Stimulated activated CD4-positive, alpha-beta T cell treated with anti-CD3 and anti-CD28 coated beads, TNF-alpha, amount 100 ng/mL, for 48 hours (primary cell): ENCODE measurements at places on chromosomes 6 and 20.

- no peak for DNase-seq
Measured at GRCh38 chr6:31779908-31780307, 2.8 kb upstream of the VWA7 start.

DNA sequence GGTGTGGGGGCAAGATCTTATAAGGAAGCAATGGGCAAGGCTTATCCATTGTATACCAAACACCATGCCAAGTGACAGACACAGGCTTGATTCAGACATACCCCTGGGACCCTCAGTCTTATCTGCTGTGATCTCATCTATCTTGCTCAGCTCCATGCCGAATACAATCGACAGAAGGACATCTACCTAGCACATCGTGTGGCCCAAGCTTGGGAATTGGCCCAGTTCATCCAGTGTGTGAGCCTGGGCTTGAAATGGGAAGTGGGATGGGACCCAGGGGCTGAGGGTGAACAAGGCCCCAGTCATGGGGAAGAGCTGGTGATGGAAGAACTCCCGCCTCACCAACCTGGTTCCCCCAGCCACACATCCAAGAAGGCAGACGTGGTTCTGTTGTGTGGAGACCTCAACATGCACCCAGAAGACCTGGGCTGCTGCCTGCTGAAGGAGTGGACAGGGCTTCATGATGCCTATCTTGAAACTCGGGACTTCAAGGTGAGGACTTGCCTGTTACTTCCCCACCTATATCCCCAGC, 1.9 kb downstream of the SMPD2 start:
- no peak for DNase-seq

- DNase-seq: peak; percentile 26
Measured at GRCh38 chr6:134437376-134437775, 119.5 kb upstream of the SGK1 start.

DNA sequence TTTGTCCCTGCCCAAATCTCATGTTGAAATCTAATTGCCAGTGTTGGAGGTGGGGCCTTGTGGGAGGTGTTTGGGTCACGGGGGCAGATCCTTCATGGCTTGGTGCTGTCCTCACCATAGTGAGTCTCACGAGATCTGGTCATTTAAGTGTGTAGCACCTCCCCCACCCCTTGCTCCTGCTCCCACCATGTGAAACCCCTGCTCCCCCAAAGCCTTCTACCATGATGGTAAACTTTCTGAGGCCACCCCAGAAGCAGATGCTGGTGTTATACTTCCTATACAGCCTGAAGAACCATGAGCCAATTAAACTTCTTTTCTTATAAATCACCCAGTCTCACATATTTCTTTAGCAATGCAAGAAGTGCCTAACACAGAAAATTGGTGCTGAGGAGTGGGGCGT, 19.9 kb upstream of the THBS2 start:
- no peak for DNase-seq

- no peak for DNase-seq
Measured at GRCh38 chr20:23361119-23361475, 885 bp upstream of the GZF1 start.

DNA sequence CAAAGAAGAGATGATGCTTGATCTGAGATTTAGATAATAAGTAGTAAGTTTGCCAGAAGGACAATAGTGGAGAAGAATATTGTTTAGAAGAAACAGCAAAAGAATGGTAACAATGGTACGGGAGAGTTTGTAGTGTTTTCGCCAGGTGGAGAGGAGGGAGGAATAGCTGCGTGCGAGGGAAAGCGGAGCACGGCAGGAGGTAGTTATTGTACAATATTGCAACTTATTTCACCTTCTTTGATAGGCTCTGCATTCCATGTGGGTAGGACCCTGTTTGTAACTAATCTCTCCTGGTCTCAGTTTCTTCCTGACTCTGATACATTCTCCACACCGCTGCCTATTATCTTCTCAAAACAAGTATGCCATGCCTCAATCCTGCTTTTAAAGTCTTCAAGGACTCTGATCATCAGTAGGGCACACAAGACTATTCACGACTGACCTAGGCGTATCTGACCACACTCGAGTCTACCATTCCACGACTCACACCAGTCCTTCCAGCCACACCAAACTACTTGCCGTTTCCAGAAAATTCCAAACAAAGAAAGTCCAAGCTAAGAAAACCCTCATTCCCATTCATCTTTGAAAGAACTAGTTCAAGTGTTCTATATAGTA, 1.1 kb downstream of the PPIL4 start:
- no peak for DNase-seq

GRCh38 chr6:3970097-3970496, 108.8 kb downstream of the FAM217A start:
- DNase-seq: no peak

DNA sequence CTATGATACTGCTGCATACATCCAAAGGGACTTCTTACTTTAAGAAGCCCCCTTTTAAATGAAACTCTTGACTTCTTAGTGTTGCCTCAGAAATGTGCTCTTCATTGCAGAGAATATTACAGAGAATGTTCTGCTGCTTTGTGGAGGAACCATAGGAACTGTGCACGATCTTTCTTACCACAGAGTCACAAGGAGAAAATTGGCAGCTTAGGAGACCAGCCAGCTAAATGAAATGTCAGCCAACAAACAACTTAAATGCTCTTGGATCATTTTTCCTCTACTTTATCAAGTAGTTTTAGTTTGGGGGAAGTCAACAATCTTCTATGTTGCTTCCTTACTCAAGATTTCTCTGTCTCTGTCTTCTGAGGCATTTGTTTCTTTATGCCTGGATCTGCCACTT, 125.9 kb upstream of the MLIP start:
- no peak for DNase-seq

DNA sequence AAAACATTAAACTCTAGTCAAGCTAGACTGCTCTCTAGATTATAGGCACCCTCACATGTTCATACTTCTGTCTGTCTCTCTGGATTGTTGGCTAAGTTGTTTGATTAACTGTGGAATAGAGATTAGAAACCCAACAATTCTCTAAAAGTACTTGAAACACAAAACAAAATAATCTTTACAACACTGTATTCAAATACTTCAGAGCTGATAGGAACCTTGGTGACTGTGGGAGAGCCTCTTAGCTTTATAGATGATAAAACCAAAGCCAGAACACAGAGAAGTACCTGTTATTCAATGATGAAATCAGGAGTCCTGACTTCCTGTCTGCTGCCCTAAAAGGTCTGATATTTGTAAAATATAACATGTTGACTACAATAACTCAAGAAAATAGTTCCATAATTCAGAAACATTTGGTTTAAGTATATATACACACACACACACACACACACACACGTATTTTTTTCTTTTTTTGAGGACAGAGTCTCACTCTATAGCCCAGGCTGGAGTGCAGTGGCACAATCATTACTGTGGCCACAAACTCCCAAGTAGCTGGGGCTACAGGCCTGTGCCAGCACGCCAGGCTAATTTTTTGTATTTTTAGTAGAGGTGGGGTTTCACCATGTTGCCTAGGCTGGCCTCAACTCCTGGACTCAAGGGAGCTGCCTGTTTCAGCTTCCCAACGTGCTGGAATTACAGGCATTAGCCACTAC, 222.0 kb downstream of the FUT9 start:
- DNase-seq: no peak

DNA sequence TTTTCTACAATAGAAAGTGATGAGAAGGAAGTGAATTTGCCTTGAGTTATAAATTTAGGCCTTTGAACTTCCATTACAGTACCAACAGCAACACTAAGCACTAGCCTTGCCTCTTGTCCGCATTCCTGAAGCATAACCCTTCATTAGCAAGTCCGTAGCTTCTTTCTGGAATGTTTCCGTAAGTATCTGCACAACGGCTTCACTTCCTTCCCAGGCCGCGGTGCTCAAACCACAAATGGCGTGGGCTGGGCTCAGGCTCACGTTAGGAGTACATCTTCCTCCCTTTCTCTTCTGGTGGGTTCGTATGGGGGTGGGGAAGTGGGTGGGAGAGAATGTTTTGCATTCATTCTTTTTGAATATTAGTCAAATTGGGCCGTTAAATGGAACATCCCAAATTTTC, 193.8 kb upstream of the SNX9 start:
- no peak for DNase-seq

DNA sequence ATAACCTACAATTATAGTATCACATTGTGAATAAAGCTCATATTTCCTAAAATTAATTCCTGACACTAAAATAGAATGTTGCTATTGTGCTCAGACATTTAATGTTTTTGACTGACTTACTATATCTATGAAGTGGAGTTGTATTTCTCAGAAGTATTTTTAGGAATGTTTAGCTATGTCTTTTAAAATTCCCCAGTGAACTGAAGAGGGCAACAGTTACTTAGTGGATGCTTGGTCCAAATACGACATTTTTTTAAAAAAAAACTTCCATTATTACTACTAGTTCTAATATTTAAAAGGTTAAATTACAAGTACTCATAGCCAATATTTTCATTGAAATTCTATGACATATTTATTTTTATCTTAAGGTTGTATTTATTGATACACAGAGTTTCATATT, 460.2 kb downstream of the COL12A1 start:
- no peak for DNase-seq

GRCh38 chr20:25586877-25587276, 1.5 kb upstream of the NINL start:
- no peak for DNase-seq

- no peak for DNase-seq
Measured at GRCh38 chr6:19795211-19795610, 42.0 kb upstream of the ID4 start.

GRCh38 chr20:40154514-40154913, 534.5 kb downstream of the MAFB start:
- no peak for DNase-seq

DNA sequence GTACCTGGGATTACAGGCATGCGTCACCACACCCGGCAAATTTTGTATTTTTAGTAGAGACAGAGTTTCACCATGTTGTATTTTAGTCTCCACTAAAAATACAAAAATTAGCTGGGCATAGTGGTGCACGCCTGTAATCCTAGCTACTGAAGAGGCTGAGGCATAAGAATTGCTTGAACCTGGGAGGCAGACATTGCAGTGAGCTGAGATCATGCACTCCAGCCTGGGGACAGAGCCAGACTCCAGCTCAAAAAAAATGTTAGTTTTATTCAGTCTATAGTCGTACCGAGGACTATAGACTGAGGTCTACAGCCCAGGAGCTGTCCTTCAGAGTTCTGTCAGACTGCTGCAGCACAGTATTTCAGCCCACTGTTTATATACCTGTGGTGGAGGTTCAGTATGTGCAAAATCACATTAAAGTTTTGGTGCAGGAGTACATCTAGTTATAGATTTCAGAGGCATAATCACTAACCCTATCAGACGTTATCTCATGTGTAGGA, 3.6 kb upstream of the CASP8AP2 start:
- DNase-seq: no peak

- no peak for DNase-seq
Measured at GRCh38 chr6:136127873-136128272, 122.2 kb downstream of the MTFR2 start.

GRCh38 chr6:27772261-27773001, 139.8 kb downstream of the OR2B2 start:
- peak; percentile 78 for DNase-seq

DNA sequence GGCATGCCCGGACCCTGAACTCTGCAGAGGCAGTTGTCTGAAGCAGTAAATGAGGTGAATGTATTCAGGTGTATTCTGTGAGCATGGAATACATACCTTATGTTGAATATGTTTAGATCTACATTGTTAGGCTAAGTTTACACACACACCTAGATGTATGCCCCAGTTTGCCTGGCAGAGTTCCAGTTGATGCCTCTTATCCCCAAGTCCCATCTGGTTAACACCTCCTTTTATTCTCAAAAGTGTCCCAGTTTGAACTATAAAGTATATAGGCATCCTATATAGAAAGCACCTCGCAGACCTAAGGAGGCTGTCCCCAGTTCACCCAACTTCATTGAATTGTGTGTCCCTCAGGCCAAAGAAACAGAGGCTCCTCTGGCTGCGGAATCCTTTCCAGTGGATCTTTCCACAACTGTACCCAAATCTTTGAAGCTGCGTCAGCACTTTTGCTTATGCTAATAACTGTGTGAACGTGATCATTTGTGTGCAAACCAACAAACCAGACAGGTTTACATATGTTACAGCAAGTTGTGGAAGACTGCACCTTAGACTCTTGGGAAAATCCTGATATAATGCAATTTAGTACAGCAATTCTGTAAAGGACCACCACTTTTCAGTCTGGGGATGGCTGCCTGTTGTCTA, 4.8 kb upstream of the DHX35 start:
- no peak for DNase-seq

GRCh38 chr6:107114926-107115694, at the start of gene BEND3:
BEND3 (minus strand) TSS chr6:107115515; CDS start chr6:107099285, 16,230 bp downstream.
- DNase-seq: no peak

GRCh38 chr6:131519670-131520436, 53.2 kb upstream of the ARG1 start:
- DNase-seq: no peak

GRCh38 chr6:147651249-147652063, 143.0 kb downstream of the SAMD5 start:
- no peak for DNase-seq

DNA sequence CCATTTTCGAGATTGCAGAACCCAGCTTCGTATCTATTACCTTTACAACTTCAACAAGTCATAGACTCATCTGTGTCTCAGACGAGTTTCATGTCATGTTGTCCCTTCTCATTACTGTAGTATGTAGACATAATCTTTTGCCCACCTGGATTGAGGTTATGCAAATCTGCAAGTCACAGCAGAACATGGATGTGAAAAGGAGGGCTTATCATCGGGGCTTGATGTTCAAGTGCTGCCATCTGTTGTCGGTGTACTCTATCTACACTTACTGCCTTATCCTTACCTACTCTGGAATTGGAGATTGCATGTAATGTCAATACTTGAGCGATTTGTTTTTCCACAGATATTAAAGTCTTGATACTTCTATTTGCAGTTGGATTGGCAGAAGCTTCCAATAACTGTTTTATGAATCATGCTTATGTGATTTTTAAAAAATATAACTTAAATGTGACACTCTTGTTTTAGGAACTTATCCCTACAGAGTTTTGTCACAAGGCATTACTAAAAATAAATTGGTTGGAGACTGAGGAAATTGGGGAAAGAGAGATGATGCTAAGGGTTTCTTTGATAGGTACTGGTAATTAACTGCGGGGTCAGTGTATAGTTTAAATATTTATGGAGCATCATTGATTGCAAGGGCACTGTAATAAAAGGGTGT, 3.0 kb upstream of the GOPC start:
- DNase-seq: no peak
